Esophagus mucosa (tissue), 1 donor: ENCODE measurements at places on chromosomes 5 and 9. TPM values are rescaled to one million over a fixed set of nuclear protein-coding genes. Genes with fewer than 3 reads are reported as not detected.

DNA sequence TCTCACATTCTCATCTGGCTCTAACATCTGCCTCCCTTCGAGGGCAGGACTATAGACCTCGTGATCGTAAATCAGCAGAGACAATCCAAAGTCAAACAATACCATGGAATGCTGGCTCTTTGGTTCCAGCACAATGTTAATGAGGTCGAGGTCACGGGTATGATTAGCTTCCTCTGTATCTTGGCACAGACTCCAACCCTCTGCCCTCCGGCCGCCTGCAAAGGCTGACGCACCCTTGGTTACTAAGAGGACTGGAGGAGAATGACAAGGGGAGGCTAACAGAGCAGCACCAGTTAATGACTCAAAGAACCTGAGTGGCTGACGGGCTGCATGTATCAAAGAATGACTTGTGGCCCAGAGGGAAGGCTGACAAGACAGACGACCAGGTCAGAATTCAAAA, 10.1 kb downstream of the LHFPL2 start:
- ATAC-seq: peak; percentile 98

DNA sequence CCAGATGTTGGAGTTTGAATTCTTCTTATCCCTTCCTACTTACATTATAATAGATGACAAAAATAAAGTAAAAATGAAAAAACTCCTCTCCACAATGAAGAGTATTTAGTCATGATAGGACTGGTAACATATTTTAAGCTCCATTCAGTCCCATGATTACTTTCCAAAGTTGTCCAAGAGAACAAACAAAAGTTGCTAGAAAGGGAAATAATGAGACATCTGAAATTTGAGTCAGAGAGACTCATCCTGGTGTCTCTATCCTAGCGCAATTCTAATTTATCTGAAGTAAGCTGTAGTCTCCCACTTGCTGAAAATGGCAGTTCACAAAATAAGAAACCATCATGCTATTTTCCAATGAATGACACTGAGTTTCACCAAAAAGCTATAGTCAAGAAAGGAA, 152.2 kb downstream of the BNC2 start:
- ATAC-seq: no peak

DNA sequence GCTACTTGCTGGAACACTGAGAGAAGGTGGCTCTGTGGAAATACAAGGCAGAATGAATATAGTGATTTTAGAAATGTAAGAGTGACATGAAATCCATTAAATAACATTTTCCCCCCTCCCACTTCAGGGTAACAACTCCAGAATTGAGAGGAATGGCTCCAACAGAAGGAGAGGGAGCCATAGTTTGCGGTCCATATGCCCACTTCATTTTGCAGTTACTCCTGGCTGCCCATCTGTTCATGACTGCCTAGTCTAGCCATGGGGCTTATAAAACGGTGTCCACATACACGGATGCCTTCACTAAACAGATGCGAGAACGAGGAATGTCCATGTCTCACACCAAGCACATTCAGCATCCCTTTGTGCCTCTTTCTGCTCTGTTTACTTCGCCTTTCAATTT, 186.7 kb downstream of the TMEM38B start:
- no peak for ATAC-seq

GRCh38 chr9:116943970-116944369, 256.9 kb downstream of the TRIM32 start:
- no peak for ATAC-seq

- ATAC-seq: no peak
Measured at GRCh38 chr9:87569518-87569917, 71.9 kb downstream of the DAPK1 start.

The EGR1 gene
- 35.1 TPM for total RNA-seq

The PCDHGB3 gene
- 0.76 TPM for total RNA-seq
